Bronchial epithelial cell (primary cell): ENCODE measurements at places on chromosomes 4 and X. TPM values are rescaled to one million over a fixed set of nuclear protein-coding genes. Genes with fewer than 3 reads are reported as not detected.

- no peak for DNase-seq
Observed at GRCh38 chr4:56477192-56477702, 9.8 kb downstream of the SRP72 start.

GRCh38 chr4:142512161-142512560 is 333.9 kb downstream of the INPP4B start:
- peak; percentile 89 for DNase-seq

- no peak for DNase-seq
Observed at GRCh38 chr4:184811526-184812198, 14.1 kb downstream of the ACSL1 start.

- no peak for DNase-seq
Observed at GRCh38 chrX:1152090-1152489, 60.4 kb downstream of the CRLF2 start.

DNA sequence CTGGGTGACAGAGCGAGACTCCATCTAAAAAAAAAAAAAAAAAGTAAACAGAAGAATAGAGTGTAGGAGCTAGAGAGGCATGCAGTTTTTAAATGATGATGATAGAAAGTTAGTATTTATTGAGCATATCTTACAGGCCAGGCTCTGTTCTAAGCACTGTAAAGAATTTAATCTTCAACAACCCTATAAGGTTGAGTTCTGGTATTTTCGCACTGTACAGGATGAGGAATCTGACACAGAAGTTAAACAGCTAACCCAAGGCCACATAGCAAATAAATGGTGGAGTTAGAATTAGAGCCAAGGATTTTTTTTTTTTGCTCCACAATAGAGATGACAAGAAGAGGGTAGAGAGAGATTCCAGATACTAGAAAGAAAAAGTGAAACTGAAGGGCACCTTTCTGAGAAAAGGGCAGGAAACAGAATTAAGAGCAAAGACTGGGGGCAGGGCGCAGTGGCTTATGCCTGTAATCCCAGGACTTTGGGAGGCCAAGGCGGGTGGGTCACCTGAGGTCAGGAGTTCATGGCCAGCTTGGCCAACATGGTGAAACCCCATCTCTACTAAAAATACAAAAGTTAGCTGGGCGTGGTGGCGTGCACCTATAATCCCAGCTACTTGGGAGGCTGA is 56.1 kb downstream of the KLHL5 start:
- DNase-seq, result no peak

- DNase-seq, result no peak
Observed at GRCh38 chrX:149643496-149643895, 11.9 kb upstream of the TMEM185A start.

DNA sequence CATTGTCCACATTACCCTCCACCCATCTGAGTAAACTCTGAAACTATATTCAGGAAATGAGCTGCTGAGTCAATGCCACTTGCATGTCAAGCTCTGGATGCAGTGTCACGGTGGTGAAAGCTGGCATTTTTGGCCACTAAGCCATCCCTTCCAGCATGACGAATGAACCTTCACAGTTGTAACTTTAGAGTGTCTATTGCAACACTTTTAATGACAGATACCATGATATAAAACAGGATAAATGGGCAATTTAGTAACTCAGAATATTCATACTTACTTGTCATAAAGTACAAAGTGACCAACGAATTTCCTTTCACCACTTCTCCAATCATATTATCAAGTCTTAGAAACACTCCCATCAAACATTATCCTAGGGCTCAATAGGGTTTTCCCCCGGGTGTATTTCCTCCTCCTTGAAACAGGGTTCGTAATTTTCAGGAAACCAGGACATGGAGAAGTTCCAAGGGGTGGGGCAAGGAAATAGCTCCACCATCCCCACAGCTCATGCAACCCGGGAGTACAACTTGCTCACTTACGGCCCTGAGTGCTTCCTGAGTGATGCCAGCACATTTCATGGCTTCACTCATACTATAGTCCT is 73.1 kb downstream of the MTHFD2L start:
- DNase-seq, result peak; percentile 92

GRCh38 chrX:78326401-78326800 is 1.0 kb downstream of the CYSLTR1 start:
- DNase-seq, result no peak

SRPK3 gene
- total RNA-seq, result under 0.01 and 0.26 TPM in 2 replicates

ASMT gene
- under 0.01 and 0.13 TPM in 2 replicates for total RNA-seq

TLR1 gene
- total RNA-seq, result 0.13 and 0.26 TPM in 2 replicates
